ENCODE measurements at places on chromosomes 12 and 14. TPM values are rescaled to one million over a fixed set of nuclear protein-coding genes. Genes with fewer than 3 reads are reported as not detected.

The SERPINA9 gene
- total RNA-seq = not detected

The ASCL1 gene
- total RNA-seq = not detected

The PGF gene
- 0.26 TPM for total RNA-seq

The OR4K2 gene
- total RNA-seq = not detected

- no peak for DNase-seq
Observed at GRCh38 chr12:96981911-96982310, 74.9 kb downstream of the NEDD1 start.

- DNase-seq = peak; percentile 76
Observed at GRCh38 chr14:58488550-58488949, 61.0 kb downstream of the KIAA0586 start.

- DNase-seq = peak; percentile 41
Observed at GRCh38 chr12:47249082-47249481, 169.3 kb upstream of the AMIGO2 start.

DNA sequence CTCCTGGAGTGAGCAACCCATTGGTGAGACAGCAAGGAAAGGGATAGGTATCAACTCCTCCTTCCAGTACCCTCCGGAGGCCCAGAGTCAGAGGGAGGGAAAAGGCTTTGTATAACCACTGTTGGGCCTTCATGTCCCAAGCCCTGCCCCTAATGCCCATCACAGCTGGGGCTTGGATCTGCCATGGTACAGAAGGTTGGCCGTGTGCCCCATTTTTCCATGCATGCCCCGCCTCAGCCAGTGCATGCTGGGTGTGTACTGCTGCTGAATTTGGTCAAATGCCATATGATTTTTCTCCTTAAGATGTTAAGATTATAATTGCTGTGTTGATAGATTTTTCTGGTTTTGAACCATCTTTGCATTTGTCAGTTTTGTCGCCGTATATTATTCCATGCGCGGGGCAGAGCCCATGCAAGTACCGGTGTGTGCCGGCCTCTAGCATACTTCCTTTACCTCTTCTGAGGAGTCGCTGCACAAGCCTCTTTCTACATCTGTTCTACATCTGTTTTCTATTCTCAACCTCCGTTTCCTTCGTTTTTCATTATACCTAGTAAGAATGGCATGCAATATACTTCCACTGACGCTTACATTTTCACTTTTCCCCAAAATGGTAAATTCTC is 26.6 kb downstream of the PPP2R5C start:
- DNase-seq = no peak

- DNase-seq = no peak
Observed at GRCh38 chr14:89466484-89466883, 49.5 kb upstream of the FOXN3 start.

DNA sequence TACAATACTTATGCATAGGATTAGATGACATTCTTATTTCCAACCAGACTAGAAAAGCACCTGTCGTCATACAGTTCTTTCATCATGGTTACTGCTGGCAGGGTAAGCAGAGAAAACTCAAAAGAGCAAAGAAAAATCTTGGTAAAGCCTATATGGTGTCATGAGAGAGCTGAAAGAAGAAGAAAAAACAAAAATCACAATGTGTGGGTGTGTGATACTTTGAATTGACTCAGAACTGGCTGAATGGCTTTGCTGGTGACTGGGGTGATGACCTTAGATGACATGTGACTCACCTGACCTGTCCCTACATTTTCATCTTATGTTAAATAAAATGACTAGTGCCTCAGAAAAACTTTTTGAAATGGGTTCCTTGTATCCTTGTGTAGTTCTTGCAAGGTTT is 278.1 kb upstream of the LMO3 start:
- no peak for DNase-seq

DNA sequence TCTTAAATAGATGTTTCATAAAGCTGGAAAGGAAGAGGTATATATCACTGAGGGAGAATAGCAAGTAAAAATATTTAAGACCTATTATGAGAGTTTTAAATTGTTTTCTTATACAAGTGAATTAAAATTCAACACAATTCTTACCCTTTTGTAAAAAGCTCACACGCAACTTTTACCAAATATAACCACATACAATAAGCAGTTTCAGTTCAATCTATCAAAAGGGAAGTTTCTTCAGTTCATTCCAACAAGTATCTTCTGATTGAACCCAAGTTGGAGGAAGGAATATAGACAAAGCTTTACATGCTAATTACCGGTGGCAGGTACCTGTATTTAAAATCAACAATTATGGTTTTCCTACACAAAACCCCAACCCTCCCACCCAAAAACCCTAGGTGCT is 41.1 kb downstream of the GTF2A1 start:
- no peak for DNase-seq

DNA sequence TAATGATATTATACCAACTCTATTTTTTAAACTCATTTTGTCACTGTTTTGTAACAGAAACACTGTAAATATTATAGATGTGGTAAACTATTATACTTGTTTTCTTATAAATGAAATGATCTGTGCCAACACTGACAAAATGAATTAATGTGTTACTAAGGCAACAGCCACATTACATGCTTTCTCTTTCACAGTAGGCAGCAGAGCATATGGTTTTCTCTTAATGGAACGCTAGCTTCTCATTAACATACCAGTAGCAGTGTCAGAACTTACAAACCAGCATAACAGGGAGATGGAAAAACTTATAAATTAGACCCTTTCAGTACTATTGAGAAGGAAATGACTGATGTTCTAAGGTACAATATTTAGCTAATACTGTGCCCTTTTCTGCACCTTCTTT is 398.8 kb downstream of the PRKD1 start:
- no peak for DNase-seq
